Activated CD4-positive, alpha-beta T cell treated with anti-CD3 and anti-CD28 coated beads, Interleukin-2, amount 50 U/mL, for 48 hours (primary cell): ENCODE measurements at places on chromosomes 5 and 9.
A peak's percentile ranks its signal among the peaks of the same experiment; 100 is the strongest.

- DNase-seq = no peak
These were observed 469.4 kb downstream of the CDK5RAP2 start for GRCh38 chr9:120110520-120110919.

- no peak for DNase-seq
These were observed 81.5 kb downstream of the VCAN start for GRCh38 chr5:83553000-83553486.

- DNase-seq = no peak
These were observed 131.6 kb upstream of the TRPM3 start for GRCh38 chr9:71253011-71253410.

DNA sequence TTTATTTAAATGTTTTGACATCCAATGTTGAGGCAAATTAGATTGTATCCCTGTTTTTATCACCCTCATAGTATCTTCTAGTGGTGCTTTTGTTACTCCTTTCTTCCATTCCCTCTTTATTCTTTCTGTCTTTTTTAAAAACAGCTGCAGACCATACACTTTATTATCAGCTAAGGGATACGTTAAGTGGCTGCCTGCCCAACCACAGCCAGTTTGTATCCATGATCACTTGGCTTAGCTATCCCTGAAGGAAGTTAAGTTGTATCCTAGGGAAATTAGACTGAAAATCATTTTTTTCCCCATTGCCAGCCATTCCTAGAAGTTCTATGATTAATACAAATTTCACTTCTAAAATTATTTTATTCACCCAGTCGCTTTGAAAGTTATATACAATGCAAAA, 1032.7 kb downstream of the NR2F1-AS1 start:
- no peak for DNase-seq

- DNase-seq = no peak
These were observed 2.6 kb downstream of the SLC22A5 start for GRCh38 chr5:132372127-132372526.

DNA sequence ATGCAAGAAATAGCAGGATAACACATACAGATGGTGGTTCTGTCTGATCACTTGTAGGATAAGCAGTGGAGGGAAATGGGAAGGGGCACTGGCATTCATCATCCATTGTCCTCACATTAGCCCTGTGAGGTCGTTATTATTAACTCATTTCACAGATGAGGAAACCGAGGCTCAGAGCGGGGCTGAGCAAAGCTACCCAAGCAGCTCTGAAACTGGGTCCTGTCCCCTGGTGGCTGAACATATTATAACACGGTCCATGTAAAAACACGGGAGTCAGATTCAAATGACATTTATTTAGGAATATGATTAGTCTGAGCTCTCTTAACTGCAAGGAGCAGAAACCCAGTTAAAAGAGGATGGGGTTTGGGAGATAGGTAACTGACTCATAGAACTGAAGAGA, 43.1 kb downstream of the HRH2 start:
- DNase-seq = no peak

GRCh38 chr5:31187591-31187990, 5.9 kb upstream of the CDH6 start:
- DNase-seq = no peak

GRCh38 chr9:18976221-18976708, 56.7 kb downstream of the SAXO1 start:
- no peak for DNase-seq

GRCh38 chr9:120989065-120989464, 61.0 kb downstream of the C5 start:
- DNase-seq = no peak

DNA sequence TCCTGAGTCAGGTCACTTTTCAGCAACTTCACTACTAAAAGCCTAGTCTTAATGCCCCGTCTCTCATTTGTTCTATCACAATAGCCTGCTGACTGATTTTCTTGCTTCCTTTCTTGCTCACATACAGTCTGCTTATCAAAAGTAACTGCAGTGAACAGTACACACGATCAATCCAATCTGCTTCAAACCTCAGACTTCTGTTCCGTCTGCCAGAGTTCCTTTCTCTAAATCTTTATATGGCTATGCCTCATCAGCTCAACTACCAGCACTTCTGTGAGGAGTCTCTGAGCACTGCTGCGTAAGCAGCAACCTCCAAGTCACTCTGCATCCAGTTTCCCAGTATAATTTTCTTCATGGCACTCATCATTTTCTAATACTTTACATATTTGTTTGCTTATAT, 34.8 kb upstream of the PUM3 start:
- DNase-seq = no peak

GRCh38 chr9:76580188-76580587, 121.2 kb downstream of the GCNT1 start:
- DNase-seq = no peak

DNA sequence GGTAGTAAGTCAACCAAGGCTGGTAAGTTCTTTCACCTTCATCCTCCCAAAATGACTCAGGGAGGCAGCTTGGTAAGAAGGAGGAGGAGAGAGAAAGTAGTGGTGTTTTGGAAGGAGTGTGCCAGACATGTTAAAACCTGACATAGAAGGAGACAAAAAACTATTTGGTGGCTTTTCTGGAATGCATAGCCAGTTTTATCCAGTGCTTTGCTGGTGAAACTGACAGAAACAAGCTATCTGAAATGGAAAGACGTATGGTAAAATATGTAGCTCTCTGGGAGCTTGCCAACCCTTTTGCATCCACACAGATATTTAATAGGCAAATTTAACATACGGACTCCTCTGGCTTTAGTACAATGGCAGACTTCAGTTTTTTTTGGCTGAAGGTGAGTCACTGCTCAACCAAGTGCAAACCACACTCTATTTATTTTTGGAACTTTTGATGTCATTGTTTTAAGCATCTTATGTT, 45.4 kb downstream of the RAB14 start:
- DNase-seq = no peak

GRCh38 chr5:5146530-5147160, 6.5 kb downstream of the ADAMTS16 start:
- no peak for DNase-seq

GRCh38 chr5:95284572-95285408, at the start of gene MCTP1:
TSS of gene MCTP1 (minus strand) at chr5:95285094.
- DNase-seq = peak; percentile 20

DNA sequence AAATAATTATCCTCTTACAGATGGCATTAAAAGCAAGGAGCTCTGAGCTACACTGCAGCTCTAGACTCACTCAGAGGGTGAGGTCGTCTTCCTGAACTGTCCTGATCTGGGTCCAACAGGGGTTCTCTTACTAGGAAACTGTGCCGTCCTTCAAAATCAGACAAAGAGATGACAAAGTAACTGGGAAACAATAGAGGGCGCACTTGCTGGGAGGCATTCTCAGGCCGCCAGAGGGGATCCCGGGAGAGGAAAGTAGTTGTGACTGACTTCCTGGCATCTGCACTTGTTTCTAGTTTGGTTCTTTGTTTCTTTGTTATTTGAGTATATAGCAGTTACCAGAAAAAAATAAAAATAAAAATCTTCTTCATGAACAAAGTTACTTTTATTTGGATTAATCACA, 142.9 kb upstream of the MSX2 start:
- DNase-seq = peak; percentile 4

DNA sequence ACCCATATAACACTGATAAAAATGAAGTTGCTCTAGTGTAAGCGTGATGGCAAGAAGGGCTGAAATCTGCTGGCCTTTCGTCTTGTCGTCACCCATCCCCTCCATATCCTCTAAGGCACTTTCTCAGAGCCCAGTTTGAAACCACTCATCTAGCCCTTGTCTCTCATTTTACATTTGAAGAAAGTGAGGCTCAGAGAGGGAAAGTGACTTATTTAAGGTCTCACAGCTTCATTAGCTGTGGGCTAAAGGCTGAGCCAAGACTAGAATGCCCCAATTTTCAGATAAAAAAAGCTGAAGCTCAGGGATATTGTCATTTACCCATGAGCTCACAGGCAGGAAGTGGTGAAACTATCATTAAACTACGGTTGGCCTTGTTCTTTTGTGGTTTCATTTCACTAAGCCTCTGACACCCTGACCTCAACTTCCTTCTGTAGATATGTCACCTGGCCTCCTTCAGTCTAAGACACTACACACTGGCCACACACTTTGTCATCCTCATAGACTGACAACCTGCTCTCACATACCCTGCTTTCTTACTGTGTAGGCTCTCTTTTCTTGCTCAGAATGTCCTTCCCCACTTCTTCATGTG, 176.7 kb upstream of the DMAC1 start:
- DNase-seq = no peak

DNA sequence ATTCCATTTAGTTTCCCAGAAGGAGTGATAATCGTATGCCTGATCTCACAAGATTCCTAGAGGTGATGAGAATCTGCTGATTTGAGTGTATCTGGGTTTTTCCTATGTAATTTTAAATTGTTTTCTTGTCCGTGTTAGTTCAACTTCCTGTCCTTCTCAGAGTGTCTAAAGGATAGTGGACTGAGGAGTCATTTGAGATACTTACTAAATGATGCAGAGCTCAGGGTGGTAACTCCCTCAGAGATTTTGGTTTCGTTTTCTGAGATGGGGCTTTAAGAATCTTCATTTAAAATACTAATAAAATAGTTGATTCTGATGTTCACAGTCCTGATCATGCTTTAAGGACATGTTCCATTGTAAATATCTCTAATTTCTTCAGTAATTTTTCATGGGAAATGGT, 30.3 kb downstream of the MELK start:
- no peak for DNase-seq

GRCh38 chr9:108783731-108784495, 71.9 kb downstream of the ACTL7B start:
- no peak for DNase-seq
